ENCODE measurements at places on chromosomes 12 and 14.

DNA sequence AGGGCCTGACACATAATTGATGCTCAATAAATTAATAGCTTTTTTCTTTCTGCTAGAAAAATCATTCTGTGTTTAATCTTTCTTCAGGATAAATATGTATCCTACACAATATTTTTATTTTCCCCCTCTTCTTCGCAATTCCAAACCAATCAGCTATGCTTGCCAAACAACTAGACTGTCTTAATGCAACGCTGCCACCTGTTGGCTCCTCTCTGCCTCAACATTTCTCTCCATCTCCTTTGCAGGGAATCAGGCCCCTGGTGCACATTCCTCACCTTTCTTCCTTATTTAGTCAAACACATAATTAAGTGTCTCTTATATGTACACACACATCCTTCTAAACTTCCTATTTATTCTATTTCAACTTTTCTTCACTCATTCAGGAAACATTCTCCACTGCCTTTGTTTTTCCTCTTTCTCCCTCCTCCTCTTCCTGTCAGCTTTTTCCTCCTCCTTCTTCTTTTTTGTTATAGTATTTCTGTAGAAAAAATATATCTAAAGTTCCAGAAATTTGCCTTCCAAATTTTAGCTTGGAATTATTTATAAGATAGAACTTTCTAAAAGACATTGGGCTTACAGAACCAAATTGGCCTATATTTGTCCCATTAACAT lies 406.0 kb downstream of the PRKD1 start:
- DNase-seq, result no peak

DNA sequence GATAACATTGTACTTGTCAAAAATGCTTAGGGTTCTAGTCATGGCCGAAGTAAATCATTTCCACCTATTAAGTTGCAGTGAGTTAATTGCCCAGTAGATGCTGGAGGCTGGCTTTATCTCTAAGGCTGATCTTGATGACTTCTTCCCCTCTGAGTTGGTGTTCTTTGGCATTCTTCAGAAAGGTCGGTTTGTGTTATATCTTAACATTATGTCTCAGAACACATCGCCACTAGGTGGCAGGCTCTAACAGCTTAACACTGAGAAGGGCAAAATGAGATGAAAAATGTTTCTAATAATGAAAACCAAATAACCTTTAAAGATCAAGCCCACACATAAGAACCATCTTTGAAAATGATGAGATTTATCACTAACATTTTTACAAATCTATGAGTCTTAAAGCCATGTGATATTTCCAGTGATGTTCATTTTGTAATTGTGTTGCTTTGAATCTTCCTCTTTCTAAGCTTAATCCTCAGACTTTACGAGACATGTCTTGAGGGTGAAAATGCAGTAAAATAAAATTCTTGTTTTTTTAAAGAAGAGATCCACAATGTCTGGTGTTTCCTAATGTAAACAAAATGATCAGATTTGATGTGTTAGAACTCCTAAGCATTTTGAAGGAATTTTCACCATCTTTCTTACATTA lies 28.6 kb downstream of the SUDS3 start:
- DNase-seq, result no peak

DNA sequence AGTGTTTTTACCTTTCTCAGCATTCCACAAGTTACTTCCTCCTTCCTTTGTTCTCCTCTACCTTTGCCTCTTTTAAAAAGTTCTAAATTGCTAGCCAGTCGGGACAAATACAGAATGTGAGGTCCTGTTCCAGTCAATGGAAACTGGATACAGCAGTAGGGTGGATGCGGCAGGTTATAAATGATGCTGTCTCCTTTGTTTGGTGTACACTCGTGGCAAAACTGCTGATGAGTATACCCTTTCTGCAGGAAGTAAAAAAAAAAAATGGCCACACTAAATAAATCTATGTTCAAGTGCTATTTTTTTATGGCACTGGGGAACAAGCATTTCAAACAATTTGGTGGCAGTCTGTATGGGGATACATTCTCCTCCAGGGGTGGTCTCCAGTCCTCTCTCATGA lies 27.5 kb downstream of the KLRK1 start:
- DNase-seq, result no peak

DNA sequence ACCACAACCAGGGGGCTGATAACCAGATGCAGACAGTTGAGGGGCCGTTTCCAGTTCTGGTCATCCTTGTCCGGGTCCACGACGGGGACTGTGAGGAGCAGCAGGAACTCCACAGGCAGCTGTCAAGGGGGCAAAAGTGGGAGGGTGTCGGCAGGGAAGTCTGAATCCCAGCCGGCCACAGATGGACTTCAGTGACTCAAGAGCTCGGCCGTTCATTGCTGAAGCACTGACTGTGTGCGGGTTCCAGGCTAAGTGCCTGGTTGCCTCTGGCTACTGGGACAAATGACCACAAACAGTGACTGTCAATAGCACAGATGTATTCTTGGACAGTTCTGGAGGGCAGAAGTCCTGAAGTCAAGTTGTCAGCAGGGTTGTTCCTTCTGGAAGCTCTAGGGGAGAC lies 19.6 kb downstream of the SLC8B1 start:
- no peak for DNase-seq

- no peak for DNase-seq
Observed at GRCh38 chr14:102923925-102924486, 1.5 kb downstream of the AMN start.

GRCh38 chr14:56159066-56159465 lies 40.9 kb downstream of the PELI2 start:
- DNase-seq, result no peak

- no peak for DNase-seq
Observed at GRCh38 chr14:102594514-102595175, 2.2 kb downstream of the RCOR1 start.

DNA sequence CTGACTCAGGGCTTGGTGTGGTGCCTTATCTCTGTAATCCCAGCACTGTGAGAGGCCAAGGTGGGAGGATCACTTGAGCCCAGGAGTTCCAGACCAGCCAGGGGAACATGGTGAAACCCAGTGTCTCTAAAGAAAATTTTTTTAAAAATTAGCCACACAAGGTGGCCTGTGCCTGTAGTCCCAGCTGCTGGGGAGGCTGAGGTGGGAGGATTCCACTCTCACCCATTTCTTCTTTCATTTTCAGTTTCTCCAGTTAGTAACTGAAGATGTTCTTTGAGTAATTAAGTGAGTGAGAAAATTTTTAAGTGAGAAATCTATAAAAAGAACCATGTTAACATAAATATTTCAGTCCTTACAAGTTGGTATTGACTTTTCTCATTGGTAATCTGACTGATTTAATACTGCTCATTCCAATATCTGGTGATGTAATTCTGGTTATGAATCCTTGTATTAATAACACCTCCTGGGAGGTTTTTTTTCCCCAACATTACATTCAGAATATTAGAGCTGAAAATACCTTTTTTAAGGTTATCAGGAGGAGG lies 6.1 kb downstream of the METTL3 start:
- DNase-seq, result no peak

- no peak for DNase-seq
Observed at GRCh38 chr12:68580911-68581310, 29.8 kb upstream of the RAP1B start.

DNA sequence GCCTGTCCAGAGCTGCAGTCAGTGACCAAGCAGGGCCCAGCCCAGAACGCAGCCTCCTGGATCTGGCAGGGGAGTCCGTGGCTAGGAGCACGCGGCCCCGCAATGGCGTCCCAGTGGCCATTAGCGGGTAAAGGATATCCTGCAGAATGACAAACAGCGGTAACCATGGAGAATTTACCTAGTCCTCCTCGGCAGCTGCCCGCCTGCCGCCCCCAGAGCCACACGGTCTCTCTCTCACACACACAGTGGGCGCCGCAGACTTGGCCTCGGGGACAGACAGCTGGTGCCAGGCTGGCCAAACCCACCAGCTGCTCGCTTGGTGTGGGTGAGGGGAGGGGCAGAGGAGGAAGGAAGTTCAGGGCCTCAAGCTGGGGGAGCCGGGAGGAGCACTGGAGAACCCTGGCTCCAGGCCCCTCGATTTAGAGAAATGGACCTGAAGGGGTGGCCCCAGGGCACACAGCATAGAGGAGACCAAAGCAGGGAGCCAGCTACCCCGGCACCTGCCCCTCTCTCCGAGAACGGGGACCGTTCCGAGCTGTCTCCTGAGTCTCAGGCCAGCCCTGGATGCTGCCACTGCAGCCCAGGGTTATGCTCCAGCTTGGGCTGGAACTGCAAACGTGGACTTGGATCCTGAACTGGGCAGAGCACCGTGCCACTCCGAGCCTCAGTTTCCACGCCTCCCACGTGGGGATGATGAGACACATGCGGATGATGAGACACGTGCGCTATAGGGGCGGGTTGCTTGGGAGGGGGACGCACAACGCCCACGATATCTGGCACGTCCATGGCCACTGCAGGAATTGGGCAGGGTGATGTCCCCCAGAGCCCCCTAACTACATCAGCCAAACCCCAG lies 3.4 kb downstream of the CDK2AP1 start:
- DNase-seq, result no peak

- DNase-seq, result no peak
Observed at GRCh38 chr12:19910681-19911080, 457.7 kb upstream of the PDE3A start.

- peak; percentile 80 for DNase-seq
Observed at GRCh38 chr12:116426391-116427136, 132.6 kb upstream of the MAP1LC3B2 start.

GRCh38 chr12:22313286-22313962 lies 21.1 kb downstream of the ST8SIA1 start:
- no peak for DNase-seq

GRCh38 chr12:57899010-57899662 lies 42.2 kb upstream of the ATP23 start:
- DNase-seq, result no peak

GRCh38 chr14:80946797-80947196 lies 5.3 kb upstream of the CEP128 start:
- no peak for DNase-seq

DNA sequence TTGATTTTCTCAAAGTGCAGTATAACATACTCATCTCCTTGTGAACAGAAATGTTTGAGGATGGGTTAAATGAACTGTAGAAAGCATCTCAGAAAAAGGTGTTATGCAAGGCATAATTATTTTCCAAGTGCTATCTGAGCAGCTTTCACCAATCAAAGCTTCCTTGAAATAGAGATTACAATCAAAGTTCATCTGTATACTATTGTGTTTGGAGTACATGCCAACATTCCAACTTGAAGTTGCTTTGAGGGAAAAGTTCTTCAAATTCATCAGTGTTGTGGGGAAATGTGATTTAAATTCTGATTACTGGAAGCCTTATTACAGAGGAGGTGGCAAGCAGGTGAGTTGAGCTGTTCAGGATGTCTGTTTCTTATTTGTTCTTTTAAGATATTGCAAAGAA lies 68.2 kb downstream of the TMTC2 start:
- DNase-seq, result no peak

- DNase-seq, result no peak
Observed at GRCh38 chr12:52182898-52183543, 8.8 kb downstream of the KRT80 start.

GRCh38 chr12:124475295-124476010 lies 92.0 kb downstream of the NCOR2 start:
- no peak for DNase-seq

- DNase-seq, result no peak
Observed at GRCh38 chr12:115474539-115475353, 790.8 kb upstream of the TBX3 start.

GRCh38 chr14:91396959-91397815 lies 20.4 kb downstream of the CCDC88C start:
- DNase-seq, result no peak

DNA sequence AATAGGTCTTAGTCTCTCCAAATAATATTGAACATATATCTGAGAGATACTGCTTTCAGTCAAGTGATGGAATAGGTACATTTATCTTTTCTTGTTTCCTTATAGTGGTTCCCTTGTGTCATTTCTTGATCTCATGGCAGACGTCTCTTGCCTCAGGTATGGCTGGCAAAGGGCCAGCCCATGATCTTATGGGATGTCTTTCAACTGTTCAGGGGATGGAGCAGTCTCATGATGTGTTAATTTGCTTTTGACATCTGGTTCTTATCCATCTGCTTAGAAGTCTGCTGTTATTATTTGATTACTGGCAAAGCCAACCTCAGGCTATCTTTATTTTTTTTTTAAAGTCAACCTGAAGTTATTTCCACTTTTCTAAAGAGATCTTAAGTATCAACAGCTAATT lies 262.9 kb downstream of the TMEM117 start:
- DNase-seq, result no peak

DNA sequence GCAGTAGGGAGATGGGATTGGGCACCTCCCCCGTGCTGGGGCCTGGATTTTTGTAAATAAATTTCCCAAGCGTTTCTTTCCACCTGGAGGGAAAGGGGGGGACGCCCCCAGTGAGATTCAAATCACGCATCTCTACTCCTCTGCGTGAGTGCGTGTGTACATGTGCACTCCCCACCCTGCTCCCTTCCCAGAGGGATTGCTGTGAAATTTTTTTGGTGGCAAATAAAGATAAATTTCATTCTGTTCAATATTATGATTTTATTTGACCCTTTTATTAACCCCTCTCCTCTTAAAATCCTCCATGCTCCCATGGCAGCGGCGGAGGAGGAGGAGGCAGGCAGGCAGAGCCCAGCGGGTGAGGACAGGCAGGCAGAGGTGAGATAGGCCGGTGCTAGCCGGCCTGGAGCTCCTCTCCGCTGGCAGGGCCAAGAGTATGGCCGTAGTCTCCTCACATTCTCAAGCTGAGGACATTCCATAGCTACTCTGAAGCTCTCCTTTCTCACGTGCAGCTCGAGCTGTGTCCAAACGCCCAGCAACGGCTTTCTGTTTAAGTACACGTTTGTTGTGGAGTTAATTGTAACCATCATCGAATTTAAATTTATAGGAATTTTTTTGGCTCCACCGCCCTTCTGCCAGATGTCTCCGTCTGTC lies 1.5 kb upstream of the HOTAIR start:
- no peak for DNase-seq

DNA sequence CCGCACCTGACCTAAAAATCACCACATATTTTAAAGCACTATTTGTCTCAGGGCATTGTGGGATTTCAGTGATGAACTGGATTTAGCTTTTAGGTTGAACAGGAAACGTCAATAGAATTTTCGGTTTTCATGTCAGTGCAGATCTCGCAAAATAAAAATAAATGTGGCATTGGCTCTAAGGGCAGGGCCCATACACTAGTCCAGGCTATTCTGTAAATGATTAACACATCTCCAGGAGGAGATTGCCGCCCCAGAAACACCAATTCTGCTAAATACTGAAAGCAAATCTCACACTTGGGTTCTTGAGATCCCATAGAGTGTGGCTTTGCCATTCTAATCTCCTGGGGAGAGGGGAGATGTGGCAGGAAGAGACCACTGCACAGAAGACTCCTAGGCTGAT lies 1494.0 kb upstream of the TMEM132C start:
- no peak for DNase-seq

DNA sequence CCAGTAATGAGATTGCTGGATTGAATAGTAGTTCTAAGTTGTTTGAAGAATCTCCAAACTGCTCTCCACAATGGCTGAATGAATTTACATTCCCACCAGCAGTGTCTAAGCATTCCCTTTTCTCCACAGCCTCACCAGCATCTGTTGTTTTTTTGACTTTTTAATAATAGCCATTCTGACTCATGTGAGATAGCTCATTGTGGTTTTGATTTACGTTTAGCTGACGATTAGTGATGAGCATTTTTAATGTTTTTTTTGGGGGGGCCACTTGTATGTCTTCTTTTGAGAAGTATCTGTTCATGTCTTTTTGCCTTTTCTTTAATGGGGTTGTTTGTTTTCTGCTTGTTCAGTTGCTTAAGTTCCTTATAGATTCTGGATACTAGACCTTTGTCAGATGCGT lies 8.1 kb upstream of the SLC15A5 start:
- DNase-seq, result no peak
